ENCODE measurements at places on chromosomes 5 and 9.

DNA sequence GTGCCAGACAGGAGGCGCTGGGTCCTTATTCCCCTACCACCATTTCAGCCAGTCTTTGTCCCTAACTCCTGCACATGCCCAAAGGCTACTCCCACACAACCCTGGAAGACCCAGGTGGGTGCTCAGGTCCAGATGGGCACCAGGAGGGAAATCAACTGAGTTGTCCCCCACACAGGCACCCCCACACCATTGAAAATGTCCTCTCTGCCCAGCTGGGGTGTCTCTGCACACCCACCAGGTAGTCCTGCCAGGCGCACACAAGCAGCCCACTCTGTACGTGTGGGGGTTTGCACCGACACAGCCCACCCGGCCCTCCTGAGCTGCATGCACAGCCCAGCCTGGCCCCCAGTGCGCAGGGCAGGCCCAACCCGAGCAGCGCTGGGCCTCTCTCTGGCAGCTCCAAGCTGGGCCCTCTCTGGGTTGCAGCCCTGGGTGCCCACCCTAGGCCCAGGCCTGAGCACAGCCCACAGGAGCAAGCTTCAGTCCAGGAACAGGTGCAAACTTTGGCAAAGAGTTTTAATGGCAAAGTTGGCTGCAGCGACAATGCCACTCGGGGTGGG, 2.2 kb downstream of the RNF208 start:
- no peak for DNase-seq

DNA sequence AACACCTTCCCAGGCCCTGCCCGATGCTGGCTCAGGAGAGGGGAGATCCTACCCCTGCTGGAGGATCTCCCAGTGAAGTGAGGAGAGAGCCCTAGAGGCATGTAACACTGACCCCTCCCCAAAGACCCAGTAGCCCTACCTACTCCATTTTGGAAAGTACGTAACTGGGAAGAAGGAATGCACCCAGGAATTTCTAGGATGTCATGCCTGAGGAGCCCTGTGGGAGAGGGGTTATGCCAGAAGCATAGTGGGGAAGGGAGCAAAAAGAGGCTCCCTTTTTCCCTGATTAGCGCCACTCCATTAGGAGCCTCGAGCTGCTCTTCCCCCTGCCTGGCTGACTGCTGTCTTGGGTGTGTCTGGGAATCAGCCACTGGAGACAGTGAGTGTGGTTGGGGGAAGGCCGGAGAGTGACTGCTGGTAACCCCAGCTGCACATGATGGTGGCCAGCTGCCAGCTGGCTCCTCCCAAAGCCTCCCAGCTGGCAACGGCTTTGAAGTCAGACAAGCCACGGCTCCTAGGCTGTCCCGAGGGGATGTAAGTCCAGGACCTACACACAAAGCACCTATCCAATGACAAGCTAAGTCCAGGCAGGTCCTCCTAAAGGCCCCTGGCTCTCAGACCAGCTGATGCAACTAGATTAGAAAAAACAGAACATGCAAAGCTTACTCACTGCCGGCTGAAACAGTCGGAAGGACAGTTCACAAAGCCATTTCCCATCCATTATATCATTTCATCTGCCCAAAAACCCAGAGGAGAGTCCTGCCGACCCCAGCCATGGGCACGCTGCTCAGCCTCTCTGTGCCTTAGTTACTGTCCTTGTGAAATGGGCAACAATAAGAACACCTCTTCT, 136.5 kb upstream of the ABCA1 start:
- peak; percentile 97 for DNase-seq

- no peak for DNase-seq
Observed at GRCh38 chr9:136840877-136841645, 1.2 kb upstream of the AJM1 start.

DNA sequence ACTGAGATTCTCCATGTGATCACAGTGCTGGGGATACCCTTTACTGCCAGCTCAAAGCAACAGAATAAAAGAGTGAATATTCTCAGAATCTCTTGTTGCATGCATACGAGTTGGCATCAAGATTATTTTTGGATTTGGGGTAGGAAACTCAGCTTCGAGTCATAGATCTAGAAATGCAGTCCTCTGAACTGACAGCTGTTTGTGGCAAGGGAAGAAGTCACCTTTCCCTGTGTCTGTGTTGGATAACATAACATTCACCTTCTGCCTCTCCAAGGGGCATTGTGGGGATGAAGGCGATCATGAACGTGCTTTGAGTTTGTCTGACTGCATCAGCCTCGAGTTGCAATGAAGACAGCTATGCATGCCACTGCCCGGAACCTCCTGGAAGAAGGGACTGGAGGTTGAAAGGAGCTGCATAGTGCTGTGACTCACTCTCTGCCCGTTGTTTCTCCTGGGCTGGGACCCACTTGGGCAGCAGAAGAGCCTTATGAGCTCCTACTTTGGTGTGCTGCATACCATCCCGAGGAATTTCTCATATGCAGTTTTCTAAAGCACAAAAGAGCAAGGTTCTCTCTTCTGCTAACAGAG, 231.7 kb downstream of the ARHGAP26 start:
- DNase-seq, result no peak

- DNase-seq, result no peak
Observed at GRCh38 chr9:130171226-130172148, 717 bp upstream of the NCS1 start.

GRCh38 chr5:59562756-59563389, 330.7 kb downstream of the PDE4D start:
- no peak for DNase-seq

Data from esophagus muscularis mucosa (tissue), 4 donors.